Inflammatory macrophage treated with lipopolysaccharide for 1 hour (primary cell): ENCODE measurements at places on chromosomes 1 and 21.

DNA sequence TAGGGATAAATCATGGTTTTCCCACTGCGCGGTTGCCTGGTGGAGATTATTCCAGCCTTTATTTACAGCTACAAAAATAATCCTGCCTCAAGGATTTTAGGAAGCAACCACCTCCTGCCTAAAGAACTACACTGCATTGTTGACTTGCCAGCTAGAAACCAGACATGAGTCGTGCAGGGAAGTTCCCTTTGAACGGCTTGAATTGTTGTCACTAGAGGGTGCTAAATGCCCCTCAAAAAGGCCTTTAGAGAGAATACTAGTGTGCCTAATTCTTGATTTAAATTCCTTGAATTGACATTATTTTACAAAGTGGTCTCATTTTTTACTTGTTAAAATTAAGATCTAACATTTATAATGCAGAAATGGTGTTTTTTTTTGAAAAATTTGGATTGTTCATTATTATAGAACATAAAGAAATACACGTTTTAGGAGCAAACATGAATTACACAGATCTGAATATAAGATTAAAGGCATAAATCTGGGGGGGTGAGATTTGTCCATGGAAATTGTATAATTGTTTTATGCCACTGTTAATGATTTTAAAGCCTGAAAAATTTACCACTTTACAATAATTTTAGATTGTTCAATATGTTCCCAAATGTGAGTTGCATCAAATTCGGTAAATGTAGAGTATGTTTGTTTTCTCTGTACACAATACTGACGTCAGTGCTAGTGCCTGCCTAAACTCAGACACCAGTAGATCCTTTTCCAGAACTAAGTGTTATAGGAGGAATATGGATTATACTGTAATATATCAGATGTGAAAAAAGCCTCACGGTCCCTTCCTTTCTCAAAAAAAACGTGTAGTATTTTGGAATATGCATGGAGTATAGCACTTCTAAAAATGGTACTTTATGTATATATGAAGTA, 7.6 kb upstream of the ERG start:
- peak; percentile 85 for DNase-seq

- DNase-seq, result no peak
Observed at GRCh38 chr1:19353596-19353995, 41.5 kb downstream of the SLC66A1 start.

DNA sequence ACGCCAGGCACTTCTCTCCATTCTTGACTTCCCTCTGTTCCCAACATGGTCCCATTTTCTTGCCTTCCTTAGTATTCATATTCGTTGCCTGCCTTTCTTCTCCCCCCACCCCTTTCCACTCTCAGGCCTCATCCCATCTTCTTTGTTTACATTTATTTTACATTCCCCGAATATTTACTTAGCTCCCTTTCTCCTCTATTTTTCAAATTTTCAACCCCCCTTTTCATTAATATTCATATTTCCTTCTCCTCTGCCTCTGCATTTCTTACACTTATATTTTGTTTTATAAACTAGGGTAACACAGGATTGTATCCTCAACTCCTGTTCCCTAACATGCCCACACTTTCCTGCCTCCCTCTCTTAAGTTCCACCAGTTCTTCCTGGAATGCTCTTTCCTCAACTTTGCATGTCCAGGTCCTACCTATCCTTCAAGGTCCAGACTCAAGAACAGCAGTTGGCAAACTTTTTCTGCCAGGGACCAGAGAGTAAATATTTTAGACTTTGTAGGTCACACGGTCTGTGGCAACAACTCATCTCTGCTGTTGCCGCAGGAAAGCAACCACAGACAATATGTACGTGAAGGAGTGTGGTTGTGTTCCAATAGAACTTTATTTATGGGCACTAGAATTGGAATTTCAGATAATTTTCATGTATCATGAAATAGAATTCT, 29.8 kb upstream of the A3GALT2 start:
- DNase-seq, result no peak

DNA sequence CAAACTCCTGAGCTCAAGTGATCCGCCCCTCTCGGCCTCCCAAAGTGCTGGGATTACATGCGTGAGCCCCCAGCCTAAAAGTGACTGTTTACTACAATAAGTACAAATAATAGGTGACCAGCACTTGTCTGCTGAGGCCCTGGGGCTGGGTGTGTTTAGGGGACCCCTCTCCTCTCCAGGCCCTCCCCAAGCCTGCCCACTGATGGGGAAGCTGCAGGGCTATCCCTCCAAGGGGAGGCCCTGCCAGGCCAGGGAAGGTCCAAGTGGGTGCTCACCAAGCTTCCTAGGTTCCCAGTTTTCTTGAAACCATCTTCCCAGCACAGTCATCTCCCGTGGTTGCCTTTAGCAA, 60.7 kb downstream of the H3-3A start:
- DNase-seq, result no peak
